GF-D8 (cell line): ENCODE measurements at places on chromosomes 12 and 14.

GRCh38 chr12:9449181-9449580 is 158.5 kb downstream of the KLRB1 start:
- DNase-seq = no peak

- no peak for DNase-seq
Observed at GRCh38 chr12:53602176-53602864, 23.9 kb downstream of the ATF7 start.

GRCh38 chr14:86654558-86655184 is 1124.7 kb downstream of the FLRT2 start:
- no peak for DNase-seq

GRCh38 chr12:2919249-2919648 is 28.6 kb downstream of the TULP3 start:
- no peak for DNase-seq

GRCh38 chr12:123064366-123064765 is 83.9 kb downstream of the ARL6IP4 start:
- DNase-seq = no peak

DNA sequence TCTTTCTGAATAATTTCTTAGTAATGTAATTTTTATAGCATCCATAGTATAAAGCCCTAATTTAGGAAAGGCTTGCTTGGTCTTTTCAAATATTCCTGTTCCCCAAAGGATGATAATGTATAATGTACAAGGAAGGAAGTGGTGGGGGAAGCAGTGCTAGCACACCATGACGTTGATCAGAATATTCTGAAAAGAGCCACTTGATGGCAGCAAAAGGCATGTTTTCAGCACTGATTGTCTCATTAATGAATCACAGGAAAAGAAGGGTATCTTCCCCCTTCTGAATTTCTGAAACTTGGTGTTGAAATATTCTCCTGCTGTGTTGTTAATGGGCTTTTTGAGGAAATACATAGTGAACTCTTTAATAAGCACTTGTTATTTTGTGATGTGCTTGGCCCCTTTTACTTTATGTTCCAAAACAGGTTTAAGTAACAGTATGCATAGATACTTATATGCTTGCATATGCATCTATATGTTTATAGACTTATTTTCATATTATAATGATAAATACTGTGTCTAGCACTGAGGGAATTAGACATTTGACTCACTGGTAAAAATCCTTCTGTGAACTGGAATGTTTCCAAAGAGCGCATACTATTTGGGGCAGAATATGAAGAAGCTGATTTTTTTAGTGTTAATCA is 122.0 kb downstream of the TMEM117 start:
- no peak for DNase-seq

DNA sequence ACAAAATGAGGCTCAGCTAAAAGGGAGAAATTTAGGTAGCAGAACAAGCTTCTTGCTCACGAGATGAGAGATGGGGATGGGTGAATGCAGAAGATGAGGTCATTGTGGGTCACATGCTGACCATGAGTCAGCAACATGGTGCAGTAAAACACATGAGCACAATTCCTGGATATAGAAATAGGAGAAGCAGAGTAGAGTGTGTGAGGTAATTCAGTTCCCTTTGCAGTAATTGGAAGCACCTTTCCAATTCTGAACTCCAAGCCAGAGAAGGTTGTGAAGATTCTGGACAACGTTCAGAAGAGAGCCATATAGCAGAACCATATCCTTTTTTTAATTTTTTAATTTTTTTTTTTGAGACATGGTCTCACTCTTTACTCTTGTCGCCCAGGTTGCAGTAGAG is 62.0 kb upstream of the LMNTD1 start:
- DNase-seq = no peak

- no peak for DNase-seq
Observed at GRCh38 chr14:105933238-105933637, 406.9 kb downstream of the TMEM121 start.

DNA sequence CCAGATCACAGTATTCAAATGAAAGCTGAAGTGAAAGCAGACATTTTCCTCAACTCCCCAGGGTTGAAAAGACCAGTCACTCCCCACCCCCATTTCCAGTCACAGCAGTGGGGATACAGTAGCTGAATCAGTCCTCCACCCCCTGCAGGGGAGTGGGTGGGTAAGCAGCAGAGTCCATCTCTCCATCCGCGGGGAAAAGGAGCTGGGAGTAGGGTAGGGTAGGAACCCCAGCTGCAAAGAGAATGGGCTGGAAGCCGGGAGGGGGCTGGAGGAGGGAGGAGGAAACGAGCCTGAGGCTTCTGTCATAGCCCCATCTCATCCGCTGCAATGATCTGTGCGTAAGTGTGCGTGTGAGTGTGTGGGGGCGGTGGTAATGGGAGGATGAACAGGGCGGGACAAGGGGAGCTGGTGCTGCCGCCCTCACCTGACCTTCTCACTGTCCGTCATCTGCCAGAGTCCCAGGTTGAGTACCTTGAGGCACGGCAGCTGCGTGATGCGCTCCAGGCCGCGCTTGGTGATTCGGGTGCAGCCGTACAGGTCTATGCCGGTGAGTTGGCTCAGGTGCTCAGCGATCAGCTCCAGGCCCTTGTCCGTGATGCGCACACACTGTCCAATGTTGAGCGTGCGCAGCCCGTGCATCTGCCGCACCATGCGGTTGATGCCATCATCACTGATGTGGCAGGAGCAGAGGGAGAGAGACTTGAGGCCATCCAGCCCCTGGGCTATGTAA is 1.8 kb downstream of the FBXL14 start:
- no peak for DNase-seq

GRCh38 chr12:2627835-2628191 is 167.0 kb upstream of the FKBP4 start:
- no peak for DNase-seq

- DNase-seq = no peak
Observed at GRCh38 chr12:99138393-99138792, 493.3 kb downstream of the APAF1 start.

DNA sequence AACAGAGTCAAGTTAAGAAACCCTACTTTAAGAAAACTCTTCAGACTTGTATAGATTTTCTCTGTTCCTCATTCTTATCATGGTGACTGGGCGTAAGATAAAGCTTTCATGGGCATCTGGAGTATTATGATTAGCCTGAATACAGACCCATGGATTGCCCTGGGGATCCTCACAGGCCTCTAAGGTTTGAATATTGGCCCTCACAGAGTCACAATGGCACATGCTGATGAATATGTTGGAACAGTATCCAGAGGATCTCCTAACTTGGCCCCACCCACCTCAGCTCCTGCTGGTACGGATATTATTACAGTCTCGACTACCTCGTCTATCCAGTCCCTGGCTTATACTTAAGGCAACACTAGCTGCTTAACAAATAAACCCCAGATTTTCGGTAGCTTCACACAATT is 8.1 kb downstream of the OSBPL8 start:
- no peak for DNase-seq

DNA sequence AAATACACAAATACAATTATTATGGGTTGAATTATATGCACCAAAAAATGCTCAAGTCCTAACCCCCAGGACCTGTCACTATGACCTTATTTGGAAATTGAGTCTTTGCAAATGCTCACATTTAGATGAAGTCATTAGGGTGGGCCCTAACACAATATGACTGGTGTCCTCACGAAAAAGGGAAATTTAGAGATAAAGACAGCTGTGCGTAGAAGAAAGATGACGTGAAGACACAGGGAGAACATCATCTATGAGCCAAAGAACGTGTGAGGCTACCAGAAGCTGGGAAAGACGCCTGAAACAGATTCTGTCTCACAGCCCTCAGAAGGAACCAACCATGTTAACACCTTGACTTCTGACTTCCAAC is 259.2 kb downstream of the EMP1 start:
- no peak for DNase-seq
